ENCODE measurements at places on chromosomes 16 and 17.

GRCh38 chr17:64466019-64466735 is 17.3 kb downstream of the MILR1 start:
- no peak for DNase-seq

GRCh38 chr16:68229431-68230175 is 6.3 kb downstream of the ESRP2 start:
- peak; percentile 72 for DNase-seq

- no peak for DNase-seq
Measured at GRCh38 chr16:87836844-87837581, 32.3 kb downstream of the SLC7A5 start.

DNA sequence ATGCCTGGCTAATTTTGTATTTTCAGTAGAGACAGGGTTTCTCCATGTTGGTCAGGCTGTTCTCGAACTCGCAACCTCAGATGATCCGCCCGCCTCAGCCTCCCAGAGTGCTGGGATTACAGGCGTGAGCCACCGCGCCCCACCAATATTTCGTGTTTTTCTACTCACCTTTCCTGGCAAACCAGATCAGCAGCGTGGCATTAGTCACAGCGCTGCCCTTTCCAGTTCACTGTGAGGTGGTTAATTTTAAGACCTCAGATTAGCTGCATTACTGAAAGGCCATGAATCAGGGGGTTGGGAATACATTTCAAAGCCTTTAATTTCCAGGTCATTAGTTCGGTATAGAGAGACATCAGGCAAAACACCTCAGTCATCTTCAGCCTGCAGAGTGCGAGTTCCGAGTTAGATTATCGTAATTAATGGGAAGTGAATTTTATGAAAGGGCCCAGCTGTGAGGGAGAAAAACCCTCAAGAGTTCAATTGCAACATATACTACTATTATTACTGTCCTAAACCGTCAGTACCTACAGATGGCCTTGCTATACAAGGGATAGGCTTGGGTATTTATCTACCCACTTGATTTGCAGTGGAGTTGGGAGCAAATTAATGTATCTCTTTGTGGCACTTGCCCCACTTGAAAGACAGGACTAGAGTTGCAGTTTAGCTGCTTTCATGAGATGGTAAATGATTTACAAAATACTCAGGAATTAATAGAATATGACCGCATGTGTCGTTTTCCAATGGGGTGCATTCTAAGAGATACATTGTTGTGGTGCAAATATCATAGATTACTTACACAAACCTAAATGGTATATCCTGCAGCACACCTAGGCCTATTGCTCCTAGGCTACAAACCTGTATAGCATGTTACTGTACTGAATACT is 2.1 kb upstream of the USP32 start:
- DNase-seq = no peak

GRCh38 chr17:73138541-73139138 is 26.2 kb upstream of the SSTR2 start:
- no peak for DNase-seq

GRCh38 chr16:61968242-61969076 is 67.8 kb downstream of the CDH8 start:
- DNase-seq = no peak

- DNase-seq = no peak
Measured at GRCh38 chr16:56199164-56199563, 7.9 kb downstream of the GNAO1 start.

GRCh38 chr16:70341600-70341999 is 5.1 kb upstream of the DDX19A start:
- no peak for DNase-seq

- no peak for DNase-seq
Measured at GRCh38 chr16:31092330-31092729, 2.3 kb downstream of the VKORC1 start.

- DNase-seq = no peak
Measured at GRCh38 chr17:45775148-45775547, 9.0 kb upstream of the CRHR1 start.

DNA sequence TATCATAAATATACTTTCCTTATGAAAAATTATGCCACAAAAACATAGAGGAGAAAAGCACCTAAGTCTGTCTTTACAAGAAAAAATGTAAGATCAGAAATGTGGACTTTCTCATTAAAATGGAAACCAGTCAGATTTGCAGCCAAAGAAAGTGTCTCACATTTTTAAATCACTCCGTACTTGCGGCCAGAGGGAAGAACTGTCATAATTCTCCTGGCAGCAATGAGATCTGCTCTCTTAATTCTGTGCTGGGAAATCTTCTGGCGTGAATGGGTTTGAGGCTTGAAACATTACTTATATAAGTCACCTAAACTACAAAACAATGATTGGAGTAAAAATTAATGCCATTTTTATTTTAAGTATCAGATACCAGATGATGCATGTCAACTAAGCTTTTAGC is 10.7 kb downstream of the C16orf95 start:
- no peak for DNase-seq

GRCh38 chr16:8712589-8713361 is 38.4 kb downstream of the ABAT start:
- no peak for DNase-seq

GRCh38 chr17:50027172-50027880 is 28.6 kb upstream of the ITGA3 start:
- DNase-seq = peak; percentile 93

- no peak for DNase-seq
Measured at GRCh38 chr17:63426041-63426916, 19.8 kb downstream of the CYB561 start.

DNA sequence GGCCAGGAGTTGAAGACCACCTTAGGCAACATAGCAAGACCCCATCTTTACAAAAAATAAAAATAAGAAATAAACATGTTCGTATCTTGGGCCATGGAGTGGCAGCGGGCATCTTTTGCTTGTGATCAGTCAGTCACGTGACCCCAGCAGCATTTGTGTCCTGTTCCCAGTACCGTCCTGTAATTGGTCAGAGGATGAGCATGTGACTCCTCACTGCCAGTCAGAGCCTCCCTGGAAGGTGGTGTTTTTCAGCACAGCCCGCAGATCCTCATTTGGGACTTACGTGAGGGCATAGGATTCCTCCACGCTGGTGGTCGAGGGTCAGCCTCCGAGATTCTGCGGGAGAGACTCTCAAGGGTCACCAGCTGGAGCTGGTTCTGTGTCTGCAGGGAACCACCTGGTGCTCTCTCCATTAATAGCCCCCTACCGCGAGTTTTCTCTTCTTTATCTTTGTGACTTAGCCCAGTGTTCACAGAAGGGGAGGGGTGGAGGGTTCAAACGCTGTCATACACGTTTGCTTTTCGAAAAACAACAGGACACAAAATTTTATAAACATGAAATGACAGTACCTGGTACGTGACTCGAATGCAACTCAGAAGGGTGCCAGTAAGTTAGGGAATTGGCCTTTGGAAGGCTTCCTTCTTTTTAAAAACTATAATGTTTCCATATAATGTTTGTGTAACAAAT is 17.2 kb downstream of the MRC2 start:
- DNase-seq = peak; percentile 67

DNA sequence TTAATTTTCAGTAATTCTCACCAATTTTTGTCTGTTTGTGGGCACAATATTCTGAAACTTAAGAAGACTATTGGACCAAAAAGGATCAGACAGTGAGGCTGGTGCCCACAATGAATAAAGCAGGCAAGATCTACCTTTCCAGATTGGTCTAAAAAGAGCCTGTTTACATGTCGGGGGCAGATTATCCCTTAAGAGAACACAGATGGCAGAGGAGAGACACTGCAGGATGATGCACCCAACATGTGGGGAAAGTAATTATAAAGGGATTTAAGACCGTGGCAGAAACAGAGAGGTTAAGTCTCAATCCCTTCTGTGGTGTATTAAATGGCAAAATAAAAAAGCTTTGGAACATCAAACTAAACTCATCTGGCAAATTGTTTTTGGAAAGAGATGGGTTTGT is 331.8 kb upstream of the CDH11 start:
- DNase-seq = no peak

DNA sequence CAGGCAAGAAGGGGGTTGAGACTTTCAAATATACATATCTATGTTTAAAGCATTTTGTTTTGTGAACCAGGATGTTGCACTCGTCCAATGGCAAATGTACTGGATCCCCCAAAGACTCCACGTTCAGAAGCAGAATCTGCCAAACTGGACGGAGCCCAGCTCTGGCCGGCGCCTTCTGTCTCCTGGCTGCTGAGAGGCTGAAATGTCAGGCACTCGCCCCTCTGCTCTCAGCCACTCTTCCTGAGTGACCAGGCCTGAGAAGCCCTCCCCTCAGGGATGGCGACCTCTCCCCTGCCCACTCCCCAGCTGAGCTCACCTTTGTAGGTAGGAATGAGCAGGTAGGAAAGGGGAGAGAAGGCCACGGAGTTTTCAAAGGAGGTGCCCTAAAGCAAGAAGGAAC is 187.5 kb upstream of the FOXF1 start:
- DNase-seq = no peak

GRCh38 chr17:77372444-77373298 is 231.9 kb downstream of the SEC14L1 start:
- DNase-seq = peak; percentile 86

- peak; percentile 15 for DNase-seq
Measured at GRCh38 chr17:64651889-64652288, 10.2 kb downstream of the SMURF2 start.
